ENCODE measurements at places on chromosomes 6 and 20.

GRCh38 chr6:170167657-170168159, 123.2 kb downstream of the DLL1 start:
- DNase-seq = no peak

GRCh38 chr6:80969439-80969838, 783.0 kb downstream of the TENT5A start:
- no peak for DNase-seq

- no peak for DNase-seq
These were observed 1.3 kb downstream of the SIRPB2 start for GRCh38 chr20:1489764-1490436.

GRCh38 chr6:125802943-125803377, 12.2 kb downstream of the NCOA7 start:
- no peak for DNase-seq

- DNase-seq = no peak
These were observed 6.2 kb downstream of the HEBP2 start for GRCh38 chr6:138410048-138410735.

- peak; percentile 21 for DNase-seq
These were observed 13.6 kb downstream of the BNIP5 start for GRCh38 chr6:36323062-36323461.

DNA sequence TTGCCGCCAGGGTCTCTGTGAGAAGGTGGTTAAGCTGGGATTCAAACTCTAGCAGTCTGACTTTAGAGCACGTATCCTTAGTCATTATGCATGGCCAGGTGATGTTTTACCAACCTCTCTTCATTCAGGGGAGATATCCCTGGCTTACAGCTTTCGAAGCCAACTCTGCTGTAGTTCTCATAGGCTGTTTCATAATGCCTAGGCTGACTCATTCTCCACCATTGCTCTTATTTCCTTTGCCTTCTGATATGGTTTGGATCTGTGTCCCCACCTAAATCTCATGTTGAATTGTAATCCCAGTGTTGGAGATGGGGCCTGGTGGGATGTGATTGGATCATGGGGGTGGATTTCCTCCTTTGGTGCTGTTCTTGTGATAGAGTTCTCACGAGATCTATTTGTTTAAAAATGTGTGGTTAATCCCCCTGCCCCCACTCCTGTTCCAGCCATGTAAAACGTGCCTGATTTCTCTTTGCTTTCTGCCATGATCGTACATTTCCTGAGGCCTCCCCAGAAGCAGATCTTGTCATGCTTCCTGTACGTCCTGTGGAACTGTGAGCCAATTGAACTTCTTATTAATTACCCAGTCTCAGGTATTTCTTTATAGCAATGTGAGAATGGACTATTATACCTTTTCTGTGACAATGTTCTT, 94.6 kb upstream of the MAN1A1 start:
- no peak for DNase-seq

GRCh38 chr6:23077772-23078171, 508.4 kb downstream of the HDGFL1 start:
- no peak for DNase-seq

DNA sequence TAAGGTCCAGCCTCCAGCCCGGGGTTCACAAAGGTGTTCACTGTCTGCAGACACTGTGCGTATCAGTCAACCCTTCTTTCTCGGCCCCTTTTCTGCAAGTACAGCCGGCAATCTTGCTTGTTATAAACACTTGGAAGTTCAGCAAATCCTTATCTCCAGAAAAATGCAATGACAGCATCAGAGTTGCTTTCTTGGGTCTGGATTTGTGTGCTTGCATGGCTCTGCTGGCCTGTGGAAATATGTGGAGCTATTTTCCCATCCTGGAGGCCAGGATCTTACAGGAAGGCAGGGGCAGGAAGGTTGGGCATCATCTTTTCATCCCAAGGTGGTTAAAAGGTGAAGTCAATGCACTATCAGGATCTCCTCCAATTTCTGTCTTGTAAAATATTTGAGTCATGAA, 100.3 kb downstream of the SMOC2 start:
- DNase-seq = no peak

DNA sequence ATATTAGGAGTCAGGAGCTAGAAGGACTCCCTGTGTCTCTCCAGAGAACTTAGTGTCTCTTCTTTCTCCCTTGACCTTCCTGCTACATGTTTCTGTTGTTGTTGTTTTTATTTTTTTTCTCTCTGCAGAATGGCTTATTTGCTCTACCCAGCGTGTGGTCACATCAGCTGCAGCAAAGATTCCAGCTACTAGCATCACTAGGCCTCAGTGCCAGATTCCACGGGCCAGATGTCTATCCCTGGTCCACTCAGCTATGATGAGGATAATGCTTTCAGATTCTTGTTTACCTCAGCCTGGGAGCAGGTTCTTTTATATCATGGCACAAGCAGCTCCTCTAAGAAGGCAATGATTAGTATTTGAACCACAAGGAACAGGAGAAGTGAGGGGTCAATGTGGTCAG, 110.0 kb downstream of the PLCB1 start:
- no peak for DNase-seq

DNA sequence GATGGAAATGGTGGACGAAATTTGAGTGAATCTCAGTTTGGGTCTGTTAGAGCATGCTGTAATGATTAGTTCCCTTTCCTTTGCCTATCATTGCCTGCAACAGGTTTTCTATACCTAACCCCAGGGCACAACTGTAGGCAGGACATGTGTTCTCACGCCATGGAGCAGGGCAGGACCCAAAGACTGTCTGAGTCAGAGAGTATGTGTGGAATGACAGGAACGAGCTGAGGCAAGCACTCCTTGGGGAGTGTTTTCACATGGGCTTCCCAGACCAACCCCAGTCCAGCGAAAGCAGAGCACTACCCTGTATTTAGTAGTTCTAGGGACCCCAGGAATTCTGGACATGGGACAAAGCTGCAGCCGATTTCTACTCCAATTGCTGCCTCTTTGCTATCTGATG, 234.2 kb downstream of the HACE1 start:
- no peak for DNase-seq

DNA sequence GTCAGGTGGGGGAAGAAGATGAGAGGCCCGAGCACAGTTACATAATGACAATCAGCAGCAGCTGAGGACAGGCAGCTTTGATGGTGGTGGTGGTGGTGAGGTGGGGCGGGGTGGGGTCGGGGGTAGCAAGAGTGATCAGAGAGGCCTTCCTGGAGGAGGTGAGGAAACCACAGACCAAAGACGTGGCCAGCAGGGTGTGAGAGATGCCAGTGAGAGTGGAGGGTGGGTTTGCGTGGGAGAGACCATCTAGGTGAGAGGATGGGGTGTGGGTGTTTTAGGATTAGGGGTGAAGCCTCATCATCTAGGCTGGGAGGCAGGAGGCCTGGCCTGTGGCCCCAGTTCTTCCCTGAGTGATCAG, 76.0 kb upstream of the TOX2 start:
- no peak for DNase-seq

DNA sequence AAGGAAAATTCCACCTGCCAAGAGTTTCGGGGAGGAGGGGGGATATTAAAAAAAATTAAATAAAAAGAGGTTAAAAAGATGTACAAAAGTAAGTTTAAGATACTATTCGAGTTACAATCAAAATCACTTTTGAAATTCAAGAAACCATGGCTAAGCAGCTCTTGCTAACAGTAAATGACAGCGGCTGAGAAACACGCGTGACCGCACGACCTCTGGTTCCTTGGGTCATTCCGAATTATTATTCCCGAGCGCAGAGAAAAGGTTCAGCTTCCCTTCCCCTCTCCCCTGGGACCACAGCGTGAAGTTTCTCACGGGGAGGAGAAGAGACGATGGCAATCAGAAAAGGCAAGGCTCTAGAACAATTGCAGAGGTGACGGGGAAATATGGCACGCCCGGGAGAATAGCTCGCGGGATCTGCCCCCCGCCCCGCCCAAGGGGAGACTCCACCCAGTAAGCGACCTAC, 496 bp downstream of the TMEM242 start:
- no peak for DNase-seq

DNA sequence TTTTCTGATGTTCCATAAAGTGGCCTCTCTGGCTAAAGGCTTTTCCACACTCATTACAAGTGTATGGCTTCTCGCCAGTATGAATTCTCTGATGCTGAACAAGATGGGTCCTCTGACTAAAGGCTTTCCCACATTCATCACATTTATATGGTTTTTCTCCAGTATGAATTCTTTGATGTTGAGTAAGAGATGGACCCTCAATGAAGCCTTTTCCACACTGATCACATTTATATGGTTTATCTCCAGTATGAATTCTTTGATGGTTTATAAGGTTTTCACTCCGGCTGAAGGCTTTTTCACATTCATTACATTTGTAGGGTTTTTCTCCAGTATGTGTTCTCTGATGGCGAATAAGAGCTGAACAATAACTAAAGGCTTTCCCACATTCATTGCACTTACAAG, 20.4 kb downstream of the ZNF184 start:
- DNase-seq = no peak

DNA sequence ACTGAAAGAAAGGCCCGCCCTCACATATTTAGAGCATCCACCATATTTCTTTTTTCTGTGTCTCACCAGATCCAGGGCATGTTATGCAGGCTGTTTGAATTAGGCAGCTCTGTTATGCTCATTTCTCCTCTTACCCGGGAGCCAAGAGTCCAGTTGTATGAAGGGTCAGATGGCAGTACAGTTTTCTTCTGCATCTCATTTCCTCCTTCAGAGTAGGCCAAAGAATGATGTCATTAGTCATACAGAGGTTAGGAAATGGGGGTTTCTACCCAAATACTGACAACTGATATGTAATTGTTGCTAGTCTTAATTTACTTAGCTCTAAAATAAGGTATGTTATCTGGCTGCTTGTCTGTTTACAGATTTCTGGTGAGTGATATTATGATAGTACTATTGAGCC, 130.8 kb downstream of the SOBP start:
- no peak for DNase-seq

DNA sequence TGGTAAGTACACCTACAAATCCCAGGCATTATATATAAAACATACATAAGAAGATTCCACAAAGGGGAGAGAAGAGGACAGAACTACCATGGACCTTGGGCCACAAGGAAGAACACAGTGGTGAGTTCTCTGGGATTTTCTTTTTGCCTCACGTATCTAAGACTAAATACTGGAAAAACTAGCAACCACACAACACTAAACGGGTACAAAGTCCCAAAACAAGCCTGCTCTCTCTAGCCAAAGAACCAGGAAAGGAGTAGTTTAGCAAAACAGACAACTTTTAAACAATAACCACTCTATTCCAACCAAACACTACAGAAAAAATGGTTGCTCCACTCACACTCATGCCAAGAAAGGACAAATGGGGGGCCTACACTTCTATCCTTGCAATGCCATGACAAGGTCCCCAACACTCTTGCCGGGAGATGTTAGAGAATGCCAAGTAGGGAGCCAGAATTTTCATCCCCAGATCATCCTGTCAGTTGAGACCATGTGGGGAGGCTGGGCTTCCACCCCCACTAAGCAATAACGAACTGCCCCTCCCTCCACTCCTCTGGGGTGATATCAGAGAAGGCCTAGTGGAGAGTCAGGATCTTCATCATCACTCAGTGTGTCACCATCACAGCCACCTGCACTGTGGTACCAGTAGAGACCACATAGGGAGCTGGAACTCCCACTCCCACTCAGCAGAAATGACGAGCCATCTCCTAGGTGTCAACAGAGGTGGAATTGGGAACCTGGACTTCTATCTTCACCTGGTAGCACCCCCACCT, 123.5 kb downstream of the DST start:
- no peak for DNase-seq

Data from NCI-H82 (cell line).